Fibroblast of the aortic adventitia (primary cell): ENCODE measurements at places on chromosomes 5 and 9.

- no peak for DNase-seq
These were observed 89.1 kb upstream of the FBXW11 start for GRCh38 chr5:172095368-172096206.

GRCh38 chr5:53445569-53445968, 34.9 kb upstream of the FST start:
- no peak for DNase-seq

- no peak for DNase-seq
These were observed 132.0 kb downstream of the NSG2 start for GRCh38 chr5:174177531-174177930.

GRCh38 chr5:134845335-134845851, 375 bp upstream of the C5orf24 start:
- no peak for DNase-seq

- DNase-seq = no peak
These were observed 39.0 kb downstream of the GAS1 start for GRCh38 chr9:86908261-86908660.
